H7 (cell line): ENCODE measurements at places on chromosomes 1 and 21.
A peak's percentile ranks its signal among the peaks of the same experiment; 100 is the strongest.

GRCh38 chr1:109769330-109770078 lies 5.8 kb upstream of the EPS8L3 start:
- DNase-seq, result peak; percentile 41

GRCh38 chr21:45575304-45575992 lies 33.2 kb upstream of the SLC19A1 start:
- peak; percentile 65 for DNase-seq

- DNase-seq, result no peak
Observed at GRCh38 chr1:248730507-248731335, 24.8 kb downstream of the LYPD8 start.

- no peak for DNase-seq
Observed at GRCh38 chr1:173355281-173356031, 121.7 kb upstream of the PRDX6 start.

- DNase-seq, result no peak
Observed at GRCh38 chr1:219184337-219184736, 10.7 kb downstream of the LYPLAL1 start.

GRCh38 chr1:92306020-92306419 lies 7.2 kb downstream of the RPAP2 start:
- no peak for DNase-seq

GRCh38 chr1:86757272-86757984 lies 53.1 kb downstream of the SH3GLB1 start:
- DNase-seq, result no peak

DNA sequence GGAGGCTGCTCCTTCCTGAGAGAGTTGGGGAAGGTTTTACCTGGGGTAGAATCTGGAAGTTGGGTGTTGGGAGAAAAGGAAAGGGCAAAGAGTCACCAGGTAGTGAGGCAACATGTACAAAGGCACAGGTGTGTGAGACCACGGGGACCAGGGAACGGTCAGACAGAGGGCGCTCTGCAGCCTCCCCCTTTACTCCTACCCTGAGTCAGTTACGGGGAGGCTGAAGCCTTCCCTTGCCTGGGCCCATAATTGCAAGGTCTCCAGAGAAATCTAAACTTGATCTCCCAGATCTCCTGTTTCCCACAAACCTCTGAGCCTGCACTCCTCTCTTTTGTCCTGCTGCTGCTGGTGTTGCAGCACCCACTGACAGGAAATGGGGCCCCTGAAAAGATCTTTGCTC lies 22.0 kb downstream of the CCN1 start:
- DNase-seq, result no peak

GRCh38 chr21:36776981-36777617 lies 78.2 kb downstream of the SIM2 start:
- no peak for DNase-seq

DNA sequence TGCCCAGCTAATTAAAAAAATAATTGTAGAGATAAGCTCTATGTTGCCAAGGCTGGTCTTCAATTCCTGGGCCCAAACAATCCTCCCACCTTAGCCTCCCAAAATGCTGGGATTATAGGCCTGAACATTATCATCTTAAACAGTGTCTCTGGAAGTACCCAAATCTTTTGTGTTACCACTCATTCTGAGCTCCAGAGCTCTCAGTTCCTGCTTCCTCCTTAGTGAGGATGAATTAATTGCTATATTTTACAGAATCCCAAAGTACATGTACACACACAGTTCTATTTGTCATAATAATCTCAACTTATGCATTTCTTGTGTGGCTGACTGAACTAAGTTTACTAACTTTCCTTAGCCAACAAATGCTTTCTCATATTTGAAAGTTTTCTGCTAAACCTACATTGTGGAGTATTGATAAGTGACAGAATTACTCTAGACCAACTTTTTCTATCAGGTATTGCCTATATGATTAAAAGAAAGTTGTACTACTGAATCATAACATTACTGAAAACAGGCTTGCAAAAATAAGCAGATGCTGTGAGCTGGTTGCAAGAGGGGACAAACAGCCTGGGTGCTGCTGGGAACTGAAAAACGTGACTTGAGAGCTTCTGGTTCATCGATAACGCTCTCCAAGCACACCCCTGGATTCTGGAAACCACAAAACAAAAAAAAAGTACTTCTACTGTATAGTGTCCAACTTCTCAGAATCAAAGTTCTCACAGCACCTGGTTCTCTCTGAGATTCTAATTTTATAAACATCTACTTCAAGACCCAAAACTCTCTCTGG lies 15.3 kb downstream of the VAV3 start:
- DNase-seq, result no peak

DNA sequence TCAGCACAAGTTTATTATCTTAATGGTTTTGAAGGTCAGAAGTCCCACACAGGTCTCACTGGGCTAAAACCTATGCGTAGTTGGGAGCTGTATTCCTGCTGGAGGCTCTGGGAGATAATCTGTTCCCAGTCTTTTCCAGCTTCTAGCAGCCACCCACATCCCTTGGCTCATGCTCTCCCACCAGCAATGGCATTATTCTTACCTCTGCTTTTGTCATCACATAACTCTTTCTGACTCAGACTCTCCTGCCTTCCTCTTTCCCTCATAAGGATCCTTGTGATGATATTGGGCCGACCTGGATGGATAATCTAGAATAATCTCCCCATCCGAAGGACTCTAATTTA lies 122.2 kb upstream of the PRDX6 start:
- no peak for DNase-seq

- DNase-seq, result no peak
Observed at GRCh38 chr1:27130798-27131197, 24.1 kb downstream of the SLC9A1 start.

GRCh38 chr1:46068525-46068924 lies 63.9 kb downstream of the PIK3R3 start:
- DNase-seq, result no peak

- DNase-seq, result no peak
Observed at GRCh38 chr1:95496773-95497172, 262.8 kb downstream of the RWDD3 start.

- no peak for DNase-seq
Observed at GRCh38 chr1:186980400-186980799, 151.7 kb downstream of the PLA2G4A start.

DNA sequence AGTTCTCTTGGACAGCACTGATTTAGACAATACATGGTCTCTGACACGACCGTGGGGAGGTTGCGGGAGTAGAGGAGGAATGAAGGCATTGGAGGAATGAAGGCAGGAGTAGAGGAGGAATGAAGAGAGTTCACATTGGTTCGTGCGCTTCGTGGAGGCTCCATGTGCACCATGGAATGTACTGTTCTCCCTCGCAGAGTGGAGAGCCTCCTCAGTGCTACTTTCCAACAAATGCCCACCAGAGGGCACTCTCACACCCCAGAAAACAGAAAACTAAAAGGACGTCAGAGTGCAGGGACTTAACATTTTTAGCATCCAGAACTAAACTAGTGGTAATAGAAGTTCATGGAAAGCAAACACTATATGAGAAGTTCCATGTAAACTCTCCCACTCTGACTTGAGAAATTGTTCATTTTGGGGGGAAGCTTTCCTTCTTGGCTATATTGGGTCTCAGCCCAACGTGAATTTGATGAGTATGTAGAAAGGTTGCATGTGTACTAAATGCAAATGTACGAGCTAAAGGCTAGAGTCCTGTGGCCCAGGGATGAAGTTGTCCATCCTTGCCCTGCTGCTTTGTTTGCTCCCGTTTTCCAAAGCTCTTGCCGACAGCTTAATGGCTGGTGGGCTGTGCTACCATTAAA lies 211.6 kb downstream of the LMX1A start:
- peak; percentile 48 for DNase-seq

DNA sequence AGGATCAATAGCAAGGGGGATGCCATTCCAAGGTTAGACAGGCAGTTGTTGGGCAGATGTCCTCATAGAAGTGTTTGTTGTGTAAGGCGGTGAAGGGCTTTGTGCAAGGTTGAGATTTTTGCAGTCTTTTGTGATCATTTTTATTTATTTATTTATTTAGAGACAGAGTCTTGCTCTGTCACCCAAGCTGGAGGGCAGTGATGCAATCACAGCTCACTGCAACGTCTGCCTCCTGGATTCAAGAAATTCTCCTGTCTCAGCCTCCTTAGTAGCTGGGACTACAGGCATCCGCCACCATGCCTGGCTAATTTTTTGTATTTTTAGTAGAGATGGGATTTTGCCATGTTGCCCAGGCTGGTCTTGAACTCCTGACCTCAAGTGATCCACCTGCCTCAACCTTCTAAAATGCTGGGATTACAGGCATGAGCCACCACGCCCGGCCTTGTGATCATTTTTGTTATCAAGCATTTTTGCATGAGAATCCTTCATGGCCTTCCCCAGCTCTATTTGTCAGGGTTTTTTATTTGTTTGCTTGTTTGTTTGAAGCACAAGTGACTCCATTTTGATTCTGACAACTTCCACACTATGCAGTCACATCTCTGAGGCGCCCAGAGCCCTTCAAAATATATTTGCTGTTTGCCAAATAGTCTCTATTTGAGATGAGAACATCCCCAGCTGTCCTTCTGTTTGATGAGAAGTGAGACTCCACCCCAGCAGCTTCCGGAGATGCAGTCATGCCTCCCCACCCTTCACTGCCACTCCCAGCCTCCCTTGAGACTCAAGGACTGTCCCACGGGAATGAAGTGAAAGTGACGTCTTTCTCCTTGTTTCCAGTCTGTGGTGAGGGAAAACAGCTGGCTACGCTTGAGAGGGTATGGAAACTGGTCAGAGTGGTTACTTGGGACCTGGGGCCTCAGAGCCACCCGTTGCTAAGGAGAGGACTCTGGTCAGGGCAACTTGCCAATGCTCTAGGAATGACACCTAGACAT lies 38.0 kb downstream of the TMEM50B start:
- DNase-seq, result no peak

DNA sequence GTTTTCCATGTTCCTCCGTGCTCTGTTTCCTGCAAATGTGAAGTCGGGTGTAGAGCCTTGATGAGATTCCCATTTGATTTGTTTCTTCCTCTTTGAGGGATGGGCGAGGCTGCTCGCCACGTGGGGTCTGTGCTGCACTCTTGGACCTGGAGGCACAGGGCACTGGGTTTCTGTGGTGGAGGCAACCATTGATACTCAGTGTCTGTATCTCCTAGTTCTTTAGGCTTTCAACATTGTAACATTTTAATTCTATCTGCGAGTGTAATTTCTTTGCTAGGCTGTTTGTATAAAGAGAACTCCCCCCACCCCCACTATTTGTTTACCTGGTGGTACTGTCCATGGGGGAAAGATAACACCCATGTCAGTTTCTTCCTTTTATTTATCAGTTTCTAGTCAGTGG lies 52.3 kb downstream of the GALNT2 start:
- DNase-seq, result no peak

GRCh38 chr21:16250273-16250672 lies 520.5 kb downstream of the USP25 start:
- DNase-seq, result no peak

DNA sequence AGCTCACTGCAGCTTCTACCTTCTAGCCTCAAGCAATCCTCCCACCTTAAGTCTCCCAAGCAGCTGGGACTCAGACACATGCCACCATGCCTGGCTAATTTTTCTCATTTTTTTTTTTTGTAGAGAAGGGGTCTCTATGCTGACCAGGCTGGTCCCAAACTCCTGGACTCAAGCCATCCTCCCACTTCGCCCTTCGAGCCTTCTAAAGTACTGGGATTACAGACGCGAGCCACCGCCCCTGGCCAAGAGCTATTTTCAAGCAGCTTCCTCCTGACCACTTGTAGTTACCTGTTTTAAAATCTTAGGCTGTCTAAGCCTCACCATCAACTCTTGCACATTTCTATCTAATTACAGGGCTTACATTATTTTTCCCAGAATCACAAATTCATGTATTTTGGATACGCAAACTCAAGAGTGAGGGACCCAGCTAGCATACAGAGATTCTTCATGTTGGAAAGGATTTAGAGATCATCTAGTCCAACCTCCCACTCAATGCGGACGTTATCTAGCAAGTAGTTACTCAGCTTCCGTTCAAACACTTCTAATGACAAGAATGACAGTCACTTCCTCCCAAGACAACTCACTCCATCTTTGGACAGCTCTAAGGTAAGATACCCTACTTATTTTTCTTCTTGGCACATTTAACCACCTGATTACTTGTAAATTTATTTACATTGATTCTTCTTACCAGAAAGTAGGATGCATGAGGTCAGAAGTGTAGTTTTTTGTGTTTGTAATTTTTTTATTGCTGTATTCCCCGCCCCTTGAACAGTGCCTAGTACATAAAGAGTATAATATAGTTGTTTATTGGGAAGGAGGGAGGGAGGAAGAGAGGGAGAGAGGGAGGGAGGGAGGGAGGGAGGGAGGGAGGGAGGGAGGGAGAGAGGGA lies 65.4 kb downstream of the LUZP1 start:
- DNase-seq, result no peak

- peak; percentile 19 for DNase-seq
Observed at GRCh38 chr1:200262326-200262965, 147.4 kb downstream of the ZNF281 start.

DNA sequence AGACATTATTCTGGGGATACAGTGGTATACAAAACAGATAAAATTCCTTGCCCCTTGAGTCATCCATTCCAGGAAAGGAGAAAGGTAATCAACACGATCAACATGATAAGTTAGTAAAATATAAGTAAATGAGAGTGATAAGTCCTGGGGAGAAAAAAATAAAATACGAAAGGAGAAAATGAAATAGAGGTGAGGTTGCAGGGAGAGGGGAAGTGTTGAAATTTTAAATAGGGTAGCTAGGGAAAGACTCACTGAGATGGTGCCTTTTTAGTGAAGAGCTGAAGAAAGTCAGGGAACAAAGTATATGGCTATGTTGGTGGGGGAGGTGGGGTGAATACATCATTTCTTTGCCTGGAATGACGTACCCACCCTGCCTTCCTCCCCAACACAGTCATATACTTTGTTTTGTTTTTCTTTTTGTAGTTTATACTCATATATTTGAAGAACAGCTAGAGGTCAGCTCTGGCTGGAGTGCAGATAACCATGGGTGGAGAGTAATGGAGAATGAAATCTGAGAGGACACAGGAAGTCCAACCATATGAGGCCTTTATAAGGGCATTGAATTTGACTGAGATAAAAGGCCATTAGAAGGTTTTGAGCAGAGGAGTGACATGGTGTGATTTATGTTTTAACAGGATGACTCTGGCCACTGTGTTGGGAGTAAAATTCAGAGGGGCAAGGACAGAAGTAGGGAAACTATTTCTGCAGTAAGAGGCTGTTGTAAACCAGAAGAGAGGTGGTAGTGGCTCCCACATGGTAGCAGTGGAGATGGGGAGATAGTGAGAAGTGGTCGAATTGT lies 54.8 kb downstream of the OSBPL9 start:
- DNase-seq, result no peak

- no peak for DNase-seq
Observed at GRCh38 chr1:181249186-181249585, 160.7 kb downstream of the IER5 start.

- no peak for DNase-seq
Observed at GRCh38 chr1:88867743-88868521, 23.4 kb downstream of the GTF2B start.
